CD4-positive, alpha-beta T cell treated with Interleukin-21 for 1 hour (primary cell): ENCODE measurements at places on chromosomes 1 and 21.

DNA sequence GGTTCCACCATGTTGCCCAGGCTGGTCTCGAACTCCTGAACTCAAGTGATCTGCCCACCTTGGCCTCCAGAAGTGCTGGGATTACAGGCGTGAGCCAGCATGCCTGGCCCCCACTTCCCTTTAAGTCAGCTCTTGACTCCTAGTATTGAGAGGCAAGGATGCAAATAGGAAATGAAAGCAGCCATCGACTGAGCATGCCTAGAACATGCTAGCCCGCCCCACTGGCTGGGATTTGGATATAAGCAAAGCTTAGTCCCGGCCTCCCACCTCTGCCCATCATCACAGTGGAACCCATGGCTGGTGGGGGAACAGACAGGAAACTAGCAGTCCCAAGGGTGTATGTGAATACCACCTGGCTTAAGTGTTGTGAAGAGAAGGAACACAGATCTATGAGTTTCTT lies 10.5 kb downstream of the C1orf167 start:
- no peak for DNase-seq

GRCh38 chr1:207873055-207873890 lies 37.7 kb downstream of the CD34 start:
- DNase-seq, result peak; percentile 49

GRCh38 chr1:116819081-116819480 lies 64.9 kb downstream of the CD2 start:
- no peak for DNase-seq

DNA sequence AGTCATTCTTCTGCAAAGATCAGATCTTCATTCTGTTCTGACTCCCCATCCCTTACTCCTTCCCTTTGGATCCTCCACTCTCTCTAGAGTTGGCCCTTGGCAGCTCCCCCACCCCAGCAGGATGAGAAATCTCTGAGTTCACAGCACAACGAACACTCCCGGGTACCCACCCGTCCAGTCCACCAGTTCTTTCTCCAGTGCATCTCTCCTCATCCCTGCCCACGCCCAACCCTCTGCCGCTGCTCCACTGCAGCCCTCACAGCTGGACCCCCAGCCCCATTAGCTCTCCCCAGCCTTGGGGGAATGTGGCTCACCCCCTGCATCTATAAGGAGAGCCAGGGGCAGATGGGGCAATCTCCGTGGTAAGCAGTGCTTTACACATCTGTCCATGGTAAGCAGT lies 125.7 kb downstream of the MATN1 start:
- no peak for DNase-seq

GRCh38 chr1:75127916-75128717 lies 6.1 kb upstream of the LHX8 start:
- no peak for DNase-seq

- no peak for DNase-seq
Observed at GRCh38 chr21:42433946-42434551, 30.3 kb downstream of the UBASH3A start.

GRCh38 chr21:40425981-40426380 lies 421.0 kb downstream of the DSCAM start:
- no peak for DNase-seq

GRCh38 chr1:66648901-66649595 lies 103.2 kb upstream of the DYNLT5 start:
- DNase-seq, result no peak

DNA sequence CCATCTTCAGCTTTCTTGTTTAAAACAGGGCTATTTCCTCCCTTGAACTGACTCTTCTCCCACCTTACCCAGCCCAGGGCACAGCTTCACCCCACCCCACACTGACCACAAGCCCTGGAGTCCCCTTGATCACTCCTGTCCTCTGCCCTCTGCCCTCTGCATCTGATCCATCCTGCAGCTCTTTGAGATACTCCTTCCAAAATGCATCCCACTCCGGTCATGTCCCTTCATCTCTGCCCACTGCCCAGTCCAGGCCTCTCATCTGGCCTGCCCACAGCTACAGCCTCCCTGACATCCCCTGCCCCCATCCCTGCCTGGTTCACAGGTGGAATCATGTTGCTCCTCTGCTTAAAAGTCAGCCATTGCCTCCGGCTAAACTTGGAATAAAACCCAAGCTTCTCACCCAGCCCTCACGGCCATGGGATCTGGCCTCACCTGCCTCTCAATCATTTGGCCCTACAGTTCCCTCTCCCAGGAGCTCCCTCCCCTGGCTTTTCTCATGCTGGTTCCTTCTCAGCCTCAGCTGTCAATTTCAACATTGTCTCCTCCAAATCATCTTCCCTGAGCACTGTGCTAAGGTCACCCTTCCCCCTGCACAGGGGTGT lies 202.0 kb downstream of the MATN1 start:
- DNase-seq, result no peak
